ENCODE measurements at places on chromosomes 2 and 18.

GRCh38 chr2:212360068-212360460, 178.5 kb downstream of the ERBB4 start:
- DNase-seq, result no peak

DNA sequence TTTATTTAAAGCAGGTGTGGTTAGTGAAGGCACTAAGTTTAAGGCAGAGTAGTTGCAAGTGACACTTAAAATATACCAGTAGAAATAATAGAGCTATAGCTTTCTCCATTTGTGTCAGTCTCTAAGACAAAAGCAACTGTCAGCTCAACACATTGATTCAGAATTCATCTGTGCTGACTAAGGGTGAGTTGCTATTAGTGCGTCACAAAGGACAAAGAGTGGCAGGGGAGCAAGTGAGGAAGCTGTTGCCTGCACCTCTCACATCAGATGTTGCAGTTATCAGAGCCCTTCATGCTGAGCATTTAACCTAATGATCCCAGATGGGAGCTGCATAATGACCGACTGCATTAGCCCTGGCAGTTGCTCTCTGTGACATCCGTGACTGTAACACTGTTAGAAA, 138.6 kb downstream of the DTNA start:
- no peak for DNase-seq

DNA sequence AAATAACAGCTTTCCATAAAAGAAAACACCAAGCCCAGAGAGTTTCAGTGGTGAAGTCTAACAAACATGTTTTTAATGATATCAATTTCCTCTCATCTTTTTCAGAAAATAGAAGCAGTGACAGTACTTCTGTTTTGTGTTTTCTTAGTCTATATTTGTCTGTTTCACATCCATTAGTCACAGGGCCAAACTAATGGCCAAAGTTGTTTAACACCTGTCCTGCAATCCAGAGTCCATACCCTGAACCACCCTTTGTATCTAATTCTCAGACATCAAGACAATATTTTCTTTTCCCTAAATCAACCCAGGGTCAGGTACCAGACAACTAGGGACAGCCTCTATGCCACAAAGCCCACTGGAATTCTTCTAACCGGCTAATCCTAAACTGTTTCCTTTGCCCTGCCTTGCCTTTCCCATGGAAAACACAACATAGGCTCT, 25.9 kb downstream of the TMSB10 start:
- DNase-seq, result no peak

GRCh38 chr18:8197499-8197898, 411.7 kb upstream of the RAB12 start:
- DNase-seq, result no peak

GRCh38 chr2:174174741-174175140, 73.6 kb downstream of the OLA1 start:
- no peak for DNase-seq

- no peak for DNase-seq
Observed at GRCh38 chr18:9016633-9017166, 85.8 kb upstream of the NDUFV2 start.

DNA sequence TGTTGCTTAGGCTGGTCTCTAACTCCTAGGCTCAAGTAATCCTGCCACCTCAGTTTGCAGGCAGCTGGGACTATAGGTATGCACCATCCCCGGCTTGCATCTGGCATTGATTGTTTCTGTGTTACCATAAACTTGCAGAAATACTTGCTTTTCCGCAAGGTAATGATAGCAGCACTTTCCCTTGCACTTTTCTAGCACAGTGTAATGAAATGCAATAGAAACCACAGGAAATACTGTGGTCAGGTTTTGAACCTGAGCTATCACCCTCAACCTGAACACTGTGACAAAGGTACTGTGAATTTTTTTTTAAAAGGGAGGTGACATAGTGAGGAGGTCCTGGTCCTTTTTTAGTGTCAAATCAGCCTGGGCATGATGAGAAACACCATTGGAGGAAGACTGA, 38.3 kb downstream of the DHRS9 start:
- no peak for DNase-seq

GRCh38 chr2:174615871-174616436, 18.4 kb upstream of the WIPF1 start:
- DNase-seq, result no peak

GRCh38 chr2:26526589-26526988, 48.7 kb upstream of the OTOF start:
- DNase-seq, result no peak

GRCh38 chr2:156864325-156864724, 393.2 kb upstream of the GALNT5 start:
- DNase-seq, result no peak

DNA sequence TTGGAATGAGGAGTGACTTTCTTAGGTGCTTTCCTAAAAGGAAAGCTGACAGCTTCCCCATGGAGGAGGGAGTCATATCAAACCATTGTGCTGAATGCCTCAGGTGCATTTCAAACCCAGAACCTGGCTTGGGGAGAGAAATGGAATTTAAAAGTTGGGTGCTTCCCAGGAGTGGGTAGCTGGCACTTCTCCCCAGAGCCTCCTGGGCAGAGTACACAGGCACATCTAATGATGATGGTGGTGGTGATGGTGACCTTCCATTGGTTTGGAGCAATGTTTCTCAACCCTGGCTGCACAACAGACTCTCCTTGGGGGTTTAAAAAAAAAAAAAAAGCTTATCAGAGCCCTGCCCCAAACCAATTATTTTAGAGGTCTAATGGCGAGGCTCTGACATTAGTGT, 8.3 kb downstream of the FOSL2 start:
- no peak for DNase-seq

- DNase-seq, result no peak
Observed at GRCh38 chr2:22536133-22536532, 848.8 kb upstream of the KLHL29 start.

DNA sequence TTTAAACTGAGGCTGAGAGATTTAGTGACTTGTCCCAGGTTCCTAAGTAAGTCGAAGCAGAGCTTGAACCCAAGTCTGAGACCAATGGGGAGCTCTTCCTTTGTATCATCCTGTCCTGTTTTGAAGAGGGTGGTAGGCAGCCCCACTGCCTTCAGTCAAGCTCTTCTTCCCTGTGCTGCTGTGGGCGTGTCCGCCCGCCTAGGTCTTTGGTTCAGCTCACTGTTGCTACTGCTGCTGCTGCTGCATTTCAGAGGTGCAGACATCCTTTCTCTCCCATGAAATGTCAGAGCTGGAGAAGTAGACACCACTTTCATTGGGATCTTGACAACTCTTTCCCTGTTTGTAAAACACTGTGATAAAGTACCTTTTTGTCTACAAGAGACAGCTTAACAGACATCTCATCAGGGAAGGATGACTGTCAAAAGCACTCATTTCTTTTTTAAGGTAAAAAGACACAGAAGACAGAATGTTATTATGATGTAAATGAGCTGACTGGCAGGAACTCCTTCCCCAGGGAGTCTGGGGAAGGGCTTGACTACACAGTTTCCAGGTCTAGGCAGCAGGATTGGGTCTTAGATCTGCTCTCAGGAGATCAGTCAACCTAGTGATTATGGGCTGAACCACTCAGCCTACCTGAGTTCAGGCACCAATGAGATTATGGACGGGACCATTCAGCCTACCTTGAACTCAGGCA, 91.7 kb upstream of the TRIB2 start:
- no peak for DNase-seq

GRCh38 chr2:152879275-152879674, 160.9 kb downstream of the ARL6IP6 start:
- no peak for DNase-seq

- no peak for DNase-seq
Observed at GRCh38 chr2:238873841-238874240, 26.0 kb downstream of the TWIST2 start.

DNA sequence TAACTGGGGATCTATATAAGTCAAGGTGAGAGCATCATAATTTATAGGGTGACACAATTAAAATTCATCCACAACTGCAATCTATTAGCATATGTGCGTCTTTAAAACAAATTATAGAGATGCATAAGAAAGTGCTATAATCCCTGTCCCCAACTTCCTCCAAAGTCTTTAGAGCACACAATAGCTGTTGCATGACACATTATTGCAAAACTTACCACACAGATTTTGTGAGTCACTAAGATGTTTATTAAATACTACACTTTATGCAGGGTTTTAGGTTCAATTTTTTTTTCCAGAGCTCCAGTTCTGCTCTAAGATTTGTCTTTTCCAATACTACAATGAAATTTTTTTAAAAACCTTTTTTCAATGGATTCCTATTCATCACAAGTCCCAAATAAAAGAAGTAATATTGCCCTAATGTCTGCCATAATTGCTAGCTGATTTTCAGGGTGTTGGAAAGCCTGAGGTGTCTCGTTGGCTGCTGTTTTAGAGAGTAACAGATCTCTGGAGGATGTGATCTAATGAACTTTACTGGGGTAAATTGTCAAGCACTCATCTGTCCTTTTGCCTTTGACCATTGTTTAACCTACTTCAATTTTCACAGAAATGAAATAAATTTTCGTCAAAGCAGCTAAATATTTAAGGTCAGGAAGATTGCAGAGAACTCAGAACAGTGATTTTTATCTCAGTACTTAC, 250.5 kb upstream of the NETO1 start:
- DNase-seq, result peak; percentile 32

DNA sequence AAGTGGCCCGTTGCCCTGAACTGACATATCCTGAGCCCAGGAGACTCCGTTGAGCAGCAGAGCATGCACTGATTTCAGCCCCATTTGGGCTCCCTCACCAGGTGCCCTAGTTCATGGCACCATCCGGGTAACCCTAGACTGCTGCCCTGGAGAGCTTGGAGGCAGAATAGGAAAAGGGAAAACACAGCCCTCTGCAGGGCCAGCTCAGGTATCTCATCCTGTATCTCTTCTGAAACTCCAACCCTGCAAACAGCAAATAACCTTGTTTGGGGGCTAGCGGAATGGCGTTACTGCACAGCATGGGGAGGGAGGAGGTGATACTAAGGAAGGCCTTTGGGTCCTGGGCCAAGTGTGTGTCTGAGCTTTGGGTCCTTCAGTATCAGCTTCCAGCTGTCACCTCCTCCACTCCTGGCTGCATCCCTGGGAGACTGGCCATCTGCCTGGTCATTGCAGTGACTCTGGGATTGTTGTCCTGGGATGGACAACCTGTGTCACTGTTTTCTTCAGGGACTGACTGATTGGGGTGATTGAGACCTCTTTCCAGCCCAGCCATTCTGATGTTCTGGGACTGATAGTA, 233.8 kb upstream of the SKOR2 start:
- no peak for DNase-seq

DNA sequence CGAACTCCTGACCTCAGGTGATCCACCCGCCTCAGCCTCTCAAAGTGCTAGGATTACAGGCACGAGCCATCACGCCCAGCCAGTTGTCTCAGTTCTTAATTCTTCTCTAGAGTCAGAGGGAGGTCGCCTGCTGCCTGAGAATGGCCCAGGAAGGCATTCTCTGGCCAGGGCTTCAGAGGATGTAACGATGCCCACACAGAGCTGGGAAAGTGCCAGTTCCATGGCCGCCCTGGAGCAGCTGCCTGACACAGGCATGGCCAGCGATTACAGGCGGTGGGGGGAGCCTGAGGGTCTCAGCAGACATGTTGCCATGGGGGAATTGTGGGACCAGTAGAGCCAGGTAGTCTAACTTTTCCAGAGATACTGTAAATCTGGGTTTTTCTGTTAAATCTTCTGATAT, 25.6 kb upstream of the DNMT3A start:
- DNase-seq, result no peak

GRCh38 chr18:79343567-79344207, 52.0 kb upstream of the NFATC1 start:
- no peak for DNase-seq

DNA sequence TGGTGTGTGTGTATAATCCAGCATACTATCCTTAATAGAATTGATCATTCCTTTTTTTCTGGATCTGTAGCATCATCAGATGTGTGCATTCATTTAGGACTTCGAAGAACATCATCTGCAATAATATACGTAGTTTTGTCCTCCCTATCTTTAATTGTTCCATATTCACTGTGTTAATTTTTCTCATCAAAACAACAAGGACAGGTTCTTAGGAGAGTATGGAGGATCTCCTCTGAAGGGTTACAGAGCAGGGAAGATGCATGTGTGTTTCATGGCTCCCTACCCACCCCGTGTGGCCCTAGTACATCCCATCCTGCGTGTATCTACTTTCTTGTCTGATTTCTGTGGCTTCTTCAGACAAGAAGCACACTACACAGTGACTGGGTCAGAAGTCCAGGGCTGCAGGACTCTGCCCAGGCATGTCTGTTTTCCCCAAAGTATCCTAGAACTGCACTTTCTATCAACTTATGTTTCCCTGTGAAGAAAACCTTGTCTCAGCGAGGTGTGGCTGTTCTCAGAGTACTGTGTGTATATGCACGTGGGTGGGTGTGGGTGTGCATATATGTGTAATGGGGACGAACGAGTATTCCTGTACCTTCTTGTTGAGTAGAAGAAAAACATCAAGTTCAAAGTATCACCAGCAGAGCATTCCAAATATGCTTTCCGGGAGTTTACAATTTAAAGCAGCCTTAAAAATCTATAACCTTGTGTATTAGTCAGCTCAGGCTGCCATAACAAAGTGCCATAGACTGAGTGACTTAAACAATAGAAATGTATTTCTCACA, 220.4 kb upstream of the FOSL2 start:
- no peak for DNase-seq

DNA sequence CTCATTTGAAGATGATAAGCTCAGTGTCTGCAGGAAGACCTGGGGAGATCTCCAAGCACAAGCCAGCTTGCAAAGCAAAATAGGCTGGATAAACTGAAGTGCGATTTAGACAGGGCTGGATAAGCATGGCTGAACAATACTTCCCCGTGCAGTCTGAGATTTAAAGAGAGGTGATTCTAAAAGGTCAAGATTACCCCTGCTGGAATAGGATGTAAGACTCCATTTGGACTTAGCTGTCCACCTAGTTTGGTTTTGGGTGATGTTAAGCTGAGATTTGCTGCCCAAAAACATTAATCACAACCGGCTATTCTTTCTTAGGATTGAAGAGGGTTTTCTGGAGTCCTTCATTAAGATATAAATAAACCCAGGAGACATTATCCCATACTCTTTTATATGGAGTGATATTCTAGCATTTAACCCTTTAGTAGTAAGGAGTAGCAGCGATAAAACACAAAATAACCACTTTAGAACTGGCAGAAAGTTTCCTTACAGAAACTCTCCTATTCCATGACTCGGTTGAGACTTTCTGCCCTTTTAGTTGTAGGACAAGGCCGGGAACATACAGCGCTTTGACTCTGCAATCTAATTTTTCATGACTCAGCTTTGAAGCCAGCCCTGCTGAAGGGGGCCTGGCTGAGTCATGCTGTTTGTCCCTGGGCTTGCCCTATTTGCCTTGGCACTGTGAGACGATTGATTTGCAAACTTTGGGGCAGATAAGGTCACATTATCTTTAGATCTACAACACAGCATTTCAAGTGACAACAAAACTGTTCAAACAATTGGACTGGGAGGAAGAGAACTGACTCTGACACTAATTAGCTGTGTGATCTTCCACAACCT, 238.2 kb downstream of the GCA start:
- DNase-seq, result no peak
